CD4-positive, alpha-beta T cell treated with Interleukin-15 for 1 hour (primary cell): ENCODE measurements at places on chromosomes 16 and 17.

DNA sequence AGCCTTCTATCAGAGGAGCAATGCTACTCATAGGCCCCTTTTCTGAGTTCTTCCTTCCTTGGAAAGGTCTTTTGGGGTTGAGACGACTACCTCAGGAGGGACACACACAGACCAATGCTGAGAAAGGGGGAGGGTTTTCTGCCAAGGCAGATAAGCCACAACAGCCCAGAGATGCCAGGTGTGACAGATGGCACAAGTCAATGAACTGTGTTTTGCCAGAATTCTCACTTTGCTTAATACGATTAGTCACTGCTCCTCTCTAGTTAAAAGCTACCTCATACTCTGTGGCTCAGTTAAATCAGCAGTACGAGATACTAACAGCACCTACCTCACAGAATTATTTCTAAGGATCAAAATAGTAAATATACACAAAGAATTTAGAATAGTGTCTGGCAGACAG lies 8.0 kb downstream of the BRD7 start:
- DNase-seq, result no peak

DNA sequence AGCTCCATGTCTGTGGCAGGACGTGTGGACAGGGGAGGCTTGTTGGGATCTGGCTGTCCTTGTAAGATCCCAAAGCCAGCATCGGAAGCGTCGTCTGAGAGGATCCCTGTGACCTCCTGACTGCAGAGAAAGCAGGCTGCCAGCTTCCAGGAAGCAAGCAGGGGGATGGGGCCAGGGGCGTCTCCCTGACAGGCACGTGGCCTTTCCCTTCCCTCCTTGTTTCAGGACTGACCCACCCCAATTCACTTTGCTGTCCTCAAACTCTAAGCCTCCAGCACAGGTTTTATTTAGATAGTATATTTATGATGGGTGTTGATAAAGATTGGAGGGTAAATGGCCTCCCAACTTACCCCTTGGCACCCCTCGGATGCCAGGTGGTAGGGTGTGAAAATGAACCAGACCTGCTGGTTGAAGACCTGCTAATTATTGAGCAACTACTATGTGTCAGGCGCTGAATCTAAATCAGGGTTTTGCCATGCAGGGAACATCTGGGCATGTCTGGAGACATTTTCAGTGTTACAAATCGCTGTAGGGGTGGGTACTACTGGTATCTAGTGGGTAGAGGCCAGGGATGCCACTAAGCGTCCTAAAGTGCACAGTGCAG lies 24.5 kb downstream of the SOCS1 start:
- no peak for DNase-seq

DNA sequence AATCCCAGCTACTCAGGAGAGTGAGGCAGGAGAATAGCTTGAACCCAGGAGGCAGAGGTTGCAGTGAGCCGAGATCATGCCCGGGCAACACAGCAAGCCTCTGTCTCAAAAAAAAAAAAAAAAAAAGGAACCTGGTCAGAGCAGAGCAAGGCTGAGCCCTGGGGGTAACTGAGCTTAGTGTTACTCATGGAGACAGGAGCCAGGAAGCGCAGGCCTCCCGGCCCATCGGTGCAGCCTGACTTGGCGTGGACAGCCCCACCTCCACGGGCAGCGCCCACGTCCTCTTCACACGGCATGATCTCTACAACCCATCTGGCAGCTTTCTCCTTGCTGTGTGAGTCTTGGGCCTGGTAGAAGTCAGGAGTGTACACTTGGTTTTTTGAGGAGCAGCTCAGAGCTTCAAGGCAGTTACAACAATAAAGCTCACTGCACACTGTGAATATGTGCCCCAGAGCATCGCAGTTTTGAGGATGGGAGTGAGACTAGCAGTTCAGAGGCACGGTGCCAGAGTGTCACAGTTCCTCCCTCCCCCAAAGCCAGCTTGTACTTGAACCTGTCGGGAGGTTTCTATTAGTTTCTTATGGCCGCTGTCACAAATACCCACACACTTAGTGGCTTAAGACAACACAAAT lies 129.9 kb downstream of the RAP1GAP2 start:
- no peak for DNase-seq

DNA sequence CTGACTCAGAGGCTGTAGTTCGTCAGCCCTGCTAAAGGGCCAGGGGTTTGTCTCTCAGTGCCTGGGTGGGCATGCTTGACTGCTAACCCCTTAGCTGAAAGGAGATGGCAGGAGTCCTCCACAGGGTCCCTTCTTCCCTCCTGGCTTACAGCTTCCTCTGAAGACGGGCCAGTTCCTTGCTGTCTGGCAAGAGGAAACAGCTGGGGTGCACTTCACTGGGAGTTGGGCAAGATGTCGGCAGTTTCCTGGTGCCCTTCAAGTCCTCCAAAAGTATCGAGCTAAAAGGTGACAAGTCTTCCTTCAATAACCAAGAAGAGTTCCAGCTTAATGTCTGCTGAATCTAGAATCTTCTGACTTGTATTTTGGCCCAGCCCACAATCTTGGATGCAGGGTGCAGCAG lies 23.4 kb downstream of the NUP85 start:
- peak; percentile 24 for DNase-seq

DNA sequence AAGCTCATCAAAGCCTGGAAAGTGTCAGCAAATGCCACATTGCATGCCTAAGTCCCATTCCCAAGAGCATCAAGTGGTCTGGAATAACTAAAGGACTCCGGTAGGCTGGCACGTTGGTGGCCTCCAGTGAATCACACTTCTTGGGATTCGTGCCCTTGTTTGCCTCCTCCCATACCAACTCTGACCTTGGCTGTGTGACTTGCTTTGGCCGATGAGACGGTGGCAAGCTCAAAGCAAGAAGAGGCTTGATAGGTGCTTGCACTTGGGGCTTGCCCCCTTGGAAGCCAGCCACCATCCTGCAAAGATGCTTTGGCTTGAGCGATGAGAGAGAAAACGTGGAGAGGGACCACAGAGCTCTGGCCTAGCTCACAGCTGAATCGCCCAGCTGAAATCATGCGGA lies 313.1 kb upstream of the ZFHX3 start:
- no peak for DNase-seq

GRCh38 chr17:44785921-44786320 lies 27.1 kb downstream of the ADAM11 start:
- no peak for DNase-seq

- DNase-seq, result no peak
These were observed 637 bp downstream of the RPL23A start for GRCh38 chr17:28720247-28720996.
